ENCODE measurements at places on chromosomes 11 and 22.

DNA sequence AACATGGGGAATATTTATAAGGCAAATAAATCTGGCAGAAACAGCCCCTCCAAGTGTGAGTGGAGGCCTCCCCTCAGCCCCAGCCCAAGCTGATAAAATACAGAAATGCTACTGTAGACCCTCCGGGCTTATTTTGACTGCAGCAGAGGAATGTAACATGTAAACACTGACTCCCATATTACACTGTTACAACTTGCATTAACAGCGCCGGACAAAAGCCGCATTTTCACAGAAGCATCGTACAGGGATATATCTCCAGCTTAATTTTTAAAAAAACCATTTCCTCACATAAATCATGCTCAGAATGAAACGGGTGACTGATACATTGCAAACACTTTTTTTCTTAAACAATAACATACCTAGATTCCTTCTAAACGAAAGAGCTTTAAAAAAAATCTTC lies 36.6 kb upstream of the COMT start:
- no peak for DNase-seq

DNA sequence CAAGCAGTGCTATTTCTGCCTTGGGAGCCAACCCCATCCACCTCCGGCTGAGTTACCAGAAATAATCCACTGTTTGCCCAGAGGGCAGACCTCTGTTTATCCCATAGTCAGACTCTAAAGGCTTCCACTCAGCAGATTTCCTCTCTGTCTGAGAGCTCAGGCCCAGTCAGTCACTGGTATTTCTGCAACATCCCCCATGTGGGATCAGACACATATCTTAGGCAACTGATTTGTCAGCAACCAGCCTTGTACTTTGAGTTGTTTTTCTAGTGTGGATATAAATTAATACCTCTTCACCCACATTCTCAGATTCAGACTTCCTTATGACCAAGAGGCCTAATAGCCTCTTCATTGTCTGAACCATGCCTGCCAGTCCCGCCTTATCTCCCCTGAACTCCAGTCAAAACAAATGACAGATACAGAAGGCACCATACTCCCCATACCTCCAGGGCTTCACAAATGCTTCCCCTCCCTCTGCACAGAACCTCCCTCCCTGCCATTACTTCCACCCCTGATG lies 193.6 kb downstream of the FAM76B start:
- DNase-seq: no peak

DNA sequence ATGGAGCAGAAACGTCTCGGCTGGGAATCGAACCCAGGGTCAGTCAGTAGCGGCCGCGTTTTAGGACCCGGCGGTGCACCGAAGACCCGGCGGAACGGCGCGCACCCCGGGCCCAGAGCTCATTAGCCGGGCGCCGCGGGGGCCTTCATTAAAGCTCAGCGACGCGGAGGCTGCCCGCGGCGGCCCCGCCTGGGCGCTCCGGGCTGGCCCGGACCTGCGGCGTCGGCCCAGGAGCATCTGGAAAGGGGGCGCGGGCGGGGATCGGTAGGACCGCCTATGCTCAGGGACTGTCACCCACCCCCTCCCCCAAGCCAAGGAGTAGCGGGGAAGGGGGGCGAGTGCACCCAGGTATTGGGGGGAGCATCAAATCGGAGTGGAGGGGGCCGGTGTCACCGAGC lies 52.2 kb downstream of the CYTH4 start:
- no peak for DNase-seq

GRCh38 chr11:102840018-102840417 lies 3.4 kb downstream of the MMP3 start:
- DNase-seq: no peak

- no peak for DNase-seq
Observed at GRCh38 chr11:102920118-102920684, 35.3 kb downstream of the MMP13 start.

GRCh38 chr11:81744336-81745116 lies 989.1 kb downstream of the FAM181B start:
- no peak for DNase-seq

DNA sequence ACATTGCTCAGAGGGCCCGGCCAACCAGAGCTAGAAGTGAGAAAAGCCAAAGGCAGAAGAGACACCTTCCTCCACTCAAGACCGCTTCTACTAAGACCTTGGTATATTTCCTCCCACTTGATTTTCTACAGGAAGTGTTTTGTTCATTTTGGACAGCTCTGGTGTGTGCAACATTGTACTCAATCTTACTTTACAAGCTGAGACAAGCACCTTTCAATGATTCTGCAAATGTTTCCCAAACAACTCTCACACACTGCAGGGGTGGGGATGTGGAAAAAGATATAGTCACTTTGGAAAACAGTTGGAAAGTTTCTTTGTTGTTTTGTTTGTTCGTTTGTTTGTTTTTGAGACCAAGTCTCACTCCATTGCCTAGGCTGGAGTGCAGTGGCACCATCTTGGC lies 15.7 kb downstream of the MYO18B start:
- DNase-seq: no peak

- no peak for DNase-seq
Observed at GRCh38 chr11:70067591-70068341, 10.4 kb upstream of the ANO1 start.

GRCh38 chr11:76685831-76686230 lies 15.3 kb upstream of the LRRC32 start:
- DNase-seq: no peak

DNA sequence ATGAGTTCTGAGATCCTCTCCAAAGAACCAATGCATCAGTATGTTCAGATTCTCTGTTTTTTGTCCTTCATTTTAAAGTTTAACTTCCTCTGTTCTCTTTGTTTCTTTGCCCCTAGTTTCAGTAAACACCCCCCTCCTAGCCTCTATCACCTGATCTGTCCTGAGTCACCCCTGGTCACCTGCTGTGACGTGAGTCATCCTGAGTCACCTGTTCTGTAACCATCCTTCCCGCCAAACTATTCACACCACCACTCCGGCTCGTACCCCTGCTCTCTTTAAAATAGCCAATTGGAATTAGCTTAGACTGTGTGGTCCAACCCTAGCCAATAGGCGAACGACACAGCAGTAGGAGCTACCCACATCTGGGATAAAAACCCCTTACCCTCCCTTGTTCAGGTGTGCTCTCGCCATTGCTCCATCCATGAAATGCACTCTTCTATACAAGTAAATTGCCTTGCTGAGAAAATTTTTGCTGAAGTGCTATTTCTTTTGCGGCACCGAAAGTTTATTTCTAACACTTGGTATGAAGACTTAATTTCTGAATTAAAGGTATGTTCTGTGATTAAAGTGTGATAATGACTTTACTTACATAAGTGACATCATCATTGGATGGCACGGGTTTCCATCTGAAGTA lies 318.4 kb downstream of the AASDHPPT start:
- no peak for DNase-seq

GRCh38 chr11:98955551-98955950 lies 65.2 kb upstream of the CNTN5 start:
- no peak for DNase-seq

DNA sequence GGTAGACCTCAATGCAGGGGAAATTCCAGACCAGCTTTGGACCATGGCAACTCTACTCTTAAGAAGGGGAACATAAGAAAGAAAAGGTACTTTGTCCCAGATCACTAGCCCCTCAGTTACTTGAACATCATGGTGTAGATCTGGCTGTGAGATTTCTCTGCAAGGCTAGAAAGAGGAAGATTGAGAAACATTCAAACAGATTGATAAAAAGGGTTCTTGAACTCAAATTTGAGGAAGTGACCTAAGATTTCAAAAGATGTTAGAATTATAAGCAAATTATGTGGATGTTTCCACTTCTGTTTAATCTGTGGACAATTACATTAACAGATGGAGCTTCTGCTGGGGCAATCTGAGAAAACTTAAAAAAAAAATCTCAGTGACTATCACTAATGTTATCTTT lies 21.8 kb upstream of the UPB1 start:
- no peak for DNase-seq

DNA sequence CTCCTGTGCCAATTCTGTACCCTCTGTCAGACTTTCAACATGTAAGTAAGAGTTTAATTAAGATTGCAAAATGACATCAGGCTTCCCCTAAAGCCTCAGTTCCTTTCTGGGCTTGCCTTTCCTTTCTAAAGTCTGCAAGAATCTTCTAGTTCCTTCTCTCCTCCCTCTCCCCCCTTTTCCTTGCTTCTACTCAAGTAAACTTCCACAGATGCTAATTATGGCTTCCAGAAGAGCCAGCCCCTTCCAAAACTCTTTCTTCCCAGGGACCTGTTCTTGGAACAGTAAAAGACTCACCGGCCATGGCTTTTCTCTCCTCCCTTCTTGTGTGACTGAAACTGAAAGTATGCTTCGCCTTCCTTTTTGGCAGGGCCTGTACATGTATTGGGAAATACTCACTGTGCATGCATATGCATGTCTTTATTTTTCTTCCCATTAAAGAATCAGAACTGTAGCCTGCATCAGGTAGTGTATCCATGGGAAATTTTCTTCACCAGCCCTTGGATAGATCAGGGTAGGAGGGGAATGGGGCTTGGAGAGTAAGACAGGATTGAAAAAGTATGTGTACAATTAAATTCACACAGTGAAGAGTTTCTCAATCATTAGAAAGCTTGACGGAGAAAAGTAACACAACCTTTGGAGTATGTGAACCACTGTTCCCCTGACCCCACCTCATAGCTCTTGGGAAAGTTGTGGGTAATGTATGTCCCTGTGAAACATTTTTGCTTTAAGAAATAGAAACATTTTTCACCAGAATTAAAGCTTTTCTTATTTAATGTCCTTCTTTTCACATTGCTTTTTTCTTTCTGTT lies at the start of gene CASP1:
Gene CASP1, minus strand, starts transcription at position 332 of the 808 bp plus-strand sequence. Its CDS starts 31 bp downstream, at position 301.
- no peak for DNase-seq

- no peak for DNase-seq
Observed at GRCh38 chr11:47524291-47524874, 28.5 kb downstream of the CELF1 start.

DNA sequence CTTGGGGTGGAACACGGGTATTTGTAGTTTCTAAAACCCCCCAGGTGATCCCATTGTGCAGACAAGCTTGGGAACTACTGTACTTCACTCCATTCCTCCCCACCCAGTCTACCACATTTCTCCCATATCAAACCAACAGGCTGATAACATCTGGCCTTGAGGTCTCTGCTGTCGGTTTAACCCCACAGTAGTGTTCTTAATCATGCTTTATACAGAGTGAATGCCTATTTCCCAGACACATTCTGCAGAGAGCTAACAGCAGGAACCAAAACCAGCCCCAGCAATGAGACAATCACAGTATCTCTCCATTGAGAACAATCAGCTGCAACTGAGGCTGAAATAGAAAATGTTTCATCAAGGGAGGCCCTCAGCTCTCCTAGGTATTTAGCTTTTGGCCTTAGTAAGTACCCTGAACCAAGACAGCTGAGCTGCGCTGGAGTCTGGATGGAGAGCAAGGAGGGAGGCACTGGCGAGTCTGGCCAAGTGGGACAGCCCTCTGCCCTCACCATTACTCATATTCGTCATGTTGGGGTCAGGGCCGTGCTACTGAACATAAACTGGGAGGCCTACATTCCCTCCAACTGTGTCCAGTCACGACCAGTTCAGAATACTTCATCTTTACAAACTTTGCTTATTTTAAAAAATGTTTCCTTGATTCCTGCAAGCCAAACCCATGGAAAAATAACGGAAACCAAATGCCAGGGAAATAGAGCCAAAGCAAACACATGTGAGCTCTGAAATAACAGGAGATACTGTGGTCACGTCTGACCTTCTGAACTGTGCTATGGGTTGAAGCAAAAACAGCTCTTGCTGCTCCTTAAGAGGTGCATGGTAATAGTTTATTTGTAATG lies 81.0 kb downstream of the CCDC34 start:
- DNase-seq: no peak

DNA sequence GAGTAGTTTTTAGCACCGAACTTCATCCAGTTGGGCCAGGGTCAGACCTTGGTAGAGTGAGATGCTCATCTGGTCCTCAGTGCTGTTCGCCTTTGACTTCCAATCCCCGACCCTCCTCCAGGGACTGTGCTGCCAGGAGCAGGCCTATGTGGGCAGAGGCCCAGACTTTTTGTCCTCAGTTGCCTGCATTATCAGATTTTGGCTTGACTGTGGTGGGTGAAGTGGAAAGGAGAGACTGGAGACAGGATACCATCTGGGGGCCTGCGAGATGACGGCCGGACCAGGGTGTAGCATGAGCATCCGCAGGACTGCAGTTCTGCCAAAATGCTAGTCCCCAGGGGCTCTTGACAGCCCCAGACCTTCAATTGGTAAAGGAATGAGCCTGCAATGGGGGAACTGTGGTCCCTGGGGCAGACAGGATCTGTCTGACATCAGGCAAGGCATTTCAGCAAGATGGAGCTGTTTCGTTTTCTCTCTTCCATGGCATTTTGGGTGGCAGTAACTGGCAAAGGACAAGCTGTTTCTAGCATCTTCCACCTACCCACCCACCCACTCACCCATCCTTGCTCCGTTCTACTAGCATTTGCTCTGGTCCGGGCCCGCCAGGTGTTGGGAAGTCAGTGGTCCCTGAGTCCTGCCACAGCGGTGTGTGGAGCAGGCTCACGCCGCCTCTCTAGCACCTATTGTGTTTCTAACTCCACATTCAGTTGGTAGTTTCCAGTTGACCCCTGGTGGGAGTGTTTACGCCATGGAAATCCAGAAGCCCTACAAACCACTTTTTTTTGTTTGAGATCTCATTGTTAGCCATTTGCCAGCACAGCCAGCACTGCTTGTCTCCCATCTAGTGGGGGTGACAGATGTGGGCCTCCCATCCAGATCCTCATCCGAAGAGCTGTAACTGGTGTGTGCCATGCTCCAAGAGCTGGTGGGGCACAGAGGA lies 53.5 kb downstream of the OTOG start:
- no peak for DNase-seq

DNA sequence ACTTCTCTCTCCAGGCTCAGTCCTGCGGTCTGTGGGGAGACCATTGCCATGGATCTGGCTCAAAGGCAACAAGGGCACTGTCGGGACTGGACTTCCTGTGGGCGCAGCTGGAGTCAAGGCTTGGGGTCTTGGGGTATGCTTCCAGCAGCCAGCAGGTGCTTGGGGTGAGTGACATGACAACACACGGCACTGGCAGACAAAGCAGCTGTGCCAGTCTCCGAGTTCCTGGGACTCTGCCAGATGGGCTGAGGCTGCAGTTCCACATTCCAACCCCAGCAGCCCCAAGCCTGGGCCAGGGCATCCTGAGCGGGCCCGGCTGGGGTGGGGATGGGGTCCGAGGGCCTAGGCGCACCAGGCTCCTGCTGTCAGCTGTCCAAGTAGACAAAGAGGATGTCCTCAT lies 12.3 kb downstream of the GUCD1 start:
- no peak for DNase-seq

DNA sequence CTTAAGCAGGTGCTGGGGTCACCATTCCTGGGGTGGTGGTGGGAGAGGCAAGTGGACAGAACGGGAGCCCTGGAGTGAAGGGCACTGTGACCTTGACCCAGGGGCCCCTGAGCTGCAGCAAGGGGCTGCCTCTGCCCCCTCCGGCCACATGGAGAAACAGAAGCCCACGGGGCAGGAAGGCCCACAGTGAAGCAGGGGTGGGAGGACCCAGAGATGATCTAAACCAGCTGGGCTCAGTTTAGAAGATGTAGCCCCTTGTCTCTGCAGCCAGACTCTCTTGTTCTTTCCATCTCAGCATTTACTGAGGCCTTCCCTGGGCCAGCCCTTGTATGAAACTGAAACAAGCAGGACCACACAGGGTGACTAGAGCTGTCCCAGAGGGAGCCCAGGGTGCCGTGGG lies 30.5 kb downstream of the WNT11 start:
- DNase-seq: no peak

- peak; percentile 83 for DNase-seq
Observed at GRCh38 chr22:41688365-41689211, at the start of gene SNU13. SNU13 (minus strand) TSS chr22:41688867; CDS start chr22:41688796, 71 bp downstream.

All from stimulated activated CD4-positive, alpha-beta T cell treated with anti-CD3 and anti-CD28 coated beads, Interleukin-15, amount 100 ng/mL, for 1 hour (primary cell).